ENCODE measurements at places on chromosomes 4 and X.

DNA sequence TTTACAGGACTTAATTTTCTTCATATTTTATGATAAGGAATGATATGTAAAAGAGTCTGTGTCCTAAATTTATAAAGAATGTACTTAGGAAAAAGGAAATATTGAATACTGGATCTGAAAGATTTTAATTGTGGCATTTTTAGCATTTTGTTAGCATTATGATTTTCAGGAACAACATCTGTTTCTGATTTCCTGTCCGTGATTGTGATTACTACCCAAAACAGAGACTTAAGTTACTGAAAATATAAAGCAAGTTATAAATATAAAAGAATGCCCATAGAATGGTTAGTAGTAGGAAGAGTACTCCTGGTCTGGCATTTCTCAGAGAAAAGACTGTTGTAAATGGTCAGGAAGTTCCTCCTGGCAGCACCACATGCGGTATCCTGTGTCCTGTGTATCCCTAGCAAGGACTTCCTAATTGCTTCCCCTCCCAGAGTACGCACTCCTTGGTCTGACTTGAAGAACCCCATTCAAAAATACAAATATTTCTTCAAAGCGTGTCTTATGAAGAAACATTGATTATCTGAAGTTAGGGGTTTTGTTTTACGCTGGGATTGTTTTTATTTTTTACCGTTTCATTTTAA, 88.9 kb downstream of the RS1 start:
- no peak for DNase-seq

DNA sequence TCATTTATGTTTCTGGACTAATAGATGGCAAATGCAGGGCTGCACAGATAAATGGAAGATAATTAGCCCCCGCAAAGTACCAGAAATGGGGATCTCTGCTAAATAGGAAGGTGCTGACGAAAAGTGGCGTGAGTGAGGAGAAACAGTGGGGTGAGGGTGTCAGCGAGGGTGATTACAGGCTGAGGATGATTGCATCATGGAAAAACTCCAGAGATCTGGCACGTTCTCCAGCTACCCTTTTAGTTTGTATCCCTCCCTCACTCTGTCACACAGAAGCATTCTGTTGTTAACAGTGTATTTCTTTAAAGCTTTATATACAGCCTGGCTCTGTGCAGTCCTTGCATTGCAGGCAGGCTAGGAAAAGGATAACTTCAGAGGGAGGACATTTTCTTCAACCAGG, 309.6 kb upstream of the DDX53 start:
- DNase-seq = no peak

GRCh38 chr4:114400531-114400930, 198.1 kb upstream of the UGT8 start:
- DNase-seq = peak; percentile 61

DNA sequence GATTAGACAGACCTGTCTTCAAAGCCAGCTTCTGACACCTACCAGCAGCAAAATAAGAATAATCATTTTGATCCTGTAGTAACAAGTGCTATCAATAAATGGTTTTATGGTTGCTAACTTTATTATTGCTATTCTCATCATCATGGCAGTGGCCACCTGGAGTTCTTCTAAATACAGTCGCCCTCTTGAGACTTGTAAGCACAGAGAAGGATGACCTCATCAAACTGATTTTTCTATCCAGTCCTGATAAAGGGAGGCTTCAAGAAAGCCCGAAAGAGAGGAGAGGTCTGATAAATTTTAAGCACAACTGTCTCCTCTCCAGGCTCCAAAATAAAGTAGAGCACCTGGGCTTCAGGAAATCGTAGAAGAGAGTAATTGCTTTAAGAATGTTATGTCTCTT, 286.4 kb downstream of the USP46 start:
- DNase-seq = no peak

GRCh38 chr4:186351668-186352194, 85.7 kb downstream of the F11 start:
- DNase-seq = no peak

GRCh38 chr4:79297479-79297878, 28.4 kb downstream of the NAA11 start:
- DNase-seq = no peak

- no peak for DNase-seq
Observed at GRCh38 chrX:115946059-115946458, 224.5 kb upstream of the AGTR2 start.

- DNase-seq = no peak
Observed at GRCh38 chr4:7735961-7736360, 203.7 kb downstream of the AFAP1 start.

DNA sequence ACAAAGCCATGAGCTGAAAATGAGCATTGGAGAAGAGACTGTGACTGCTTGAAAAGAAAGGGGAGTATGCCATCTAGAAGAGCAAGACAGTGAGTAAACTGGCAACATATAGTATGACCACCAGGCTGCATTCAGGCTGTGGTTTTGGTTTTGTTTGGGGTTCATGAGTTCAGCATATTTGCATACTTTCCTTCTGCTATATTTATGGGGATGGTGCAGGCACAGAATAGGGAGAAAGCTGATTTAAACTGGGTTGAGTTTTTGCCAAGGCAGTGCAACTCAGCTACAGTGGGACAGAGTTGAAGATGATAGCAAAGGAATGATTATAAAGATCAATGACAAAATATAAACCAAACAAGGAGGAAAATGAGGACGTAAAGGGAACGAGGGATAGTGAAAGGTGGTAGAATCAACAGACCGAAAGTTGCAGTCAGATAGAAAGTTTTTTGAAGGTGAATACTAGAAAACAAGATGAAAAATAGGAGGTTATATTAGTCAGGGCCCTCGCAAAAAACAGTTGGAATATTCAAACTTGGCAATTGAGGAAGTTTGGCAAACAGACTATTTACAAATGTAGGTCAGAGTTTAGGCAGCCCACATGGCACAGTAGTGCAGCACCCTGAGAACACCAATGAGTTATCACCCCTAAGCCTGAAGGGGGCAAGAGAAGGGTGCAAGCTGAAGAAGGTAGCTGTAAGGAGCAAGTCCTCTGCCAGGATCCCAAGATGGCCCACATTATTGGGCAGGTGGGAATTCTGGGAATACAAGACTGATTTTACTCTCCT, 114.8 kb upstream of the MAP9 start:
- no peak for DNase-seq

DNA sequence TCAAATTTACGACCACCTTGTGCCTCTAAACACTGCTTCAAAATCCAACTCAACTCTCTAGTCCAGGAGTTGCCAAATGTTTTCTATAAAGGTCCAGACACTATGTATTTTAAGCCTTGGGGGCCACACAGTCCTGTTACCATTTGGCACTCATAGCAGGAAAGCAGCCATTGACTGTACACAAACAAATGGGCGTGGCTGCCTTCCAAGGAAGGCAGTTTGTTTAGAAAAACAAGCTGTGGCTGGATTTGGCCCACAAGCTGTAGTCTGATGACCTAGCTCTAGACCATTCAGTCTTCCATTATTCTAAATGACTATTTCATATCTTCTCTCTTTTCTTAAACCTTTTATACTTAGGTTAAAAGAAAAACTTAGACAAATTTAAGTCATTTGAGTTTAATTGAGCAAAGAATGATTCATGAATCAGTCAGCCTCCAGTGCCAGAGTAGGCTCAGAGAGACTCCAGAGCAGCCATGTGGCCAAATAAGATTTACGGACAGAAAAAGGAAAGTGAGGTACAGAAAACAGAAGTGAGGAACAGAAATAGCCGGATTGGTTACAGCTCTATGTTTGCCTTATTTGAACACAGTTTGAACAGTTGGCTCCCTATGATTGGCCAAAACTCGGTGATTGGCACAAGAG, 825.8 kb upstream of the LCORL start:
- DNase-seq = no peak

DNA sequence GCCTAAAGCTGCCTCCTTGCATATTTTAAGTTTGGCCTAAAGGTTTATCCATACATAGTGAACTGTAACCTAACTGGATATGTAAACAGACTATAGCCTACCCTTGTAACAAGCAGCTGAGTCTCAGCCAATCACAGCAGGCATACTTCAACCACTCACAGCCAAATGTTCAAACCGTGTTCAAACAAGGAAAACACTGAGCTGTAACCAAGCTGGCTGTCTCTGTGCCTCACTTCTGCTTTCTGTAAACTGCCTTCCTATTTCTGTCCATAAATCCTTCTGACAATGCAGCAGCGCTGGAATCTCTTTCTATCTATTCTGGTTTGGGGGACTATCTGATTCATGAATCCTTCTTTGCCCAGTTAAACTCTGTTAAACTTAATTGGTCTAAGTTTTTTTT, 16.4 kb downstream of the DSPP start:
- no peak for DNase-seq

GRCh38 chrX:14038375-14039085, 8.8 kb upstream of the GEMIN8 start:
- no peak for DNase-seq

DNA sequence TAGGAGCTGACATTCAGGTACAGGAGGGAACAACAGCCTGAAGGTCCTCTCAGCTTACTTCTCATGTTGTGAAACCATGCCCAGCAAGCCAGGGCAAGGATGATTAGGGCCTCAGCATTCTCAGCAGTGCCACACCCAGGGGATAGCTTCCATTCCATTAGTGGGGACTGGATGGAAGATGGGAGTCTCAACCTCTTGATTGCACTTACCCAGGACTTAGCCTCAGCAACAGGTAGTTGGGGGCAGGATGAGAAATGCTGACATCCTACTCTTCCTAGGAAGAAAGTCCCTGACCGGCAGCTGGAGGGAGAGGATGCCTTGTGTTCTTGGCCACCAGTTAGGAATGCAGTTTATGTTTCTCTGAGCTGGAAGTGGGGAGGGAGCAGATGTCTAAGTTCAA, 8.8 kb upstream of the BEX3 start:
- DNase-seq = no peak

DNA sequence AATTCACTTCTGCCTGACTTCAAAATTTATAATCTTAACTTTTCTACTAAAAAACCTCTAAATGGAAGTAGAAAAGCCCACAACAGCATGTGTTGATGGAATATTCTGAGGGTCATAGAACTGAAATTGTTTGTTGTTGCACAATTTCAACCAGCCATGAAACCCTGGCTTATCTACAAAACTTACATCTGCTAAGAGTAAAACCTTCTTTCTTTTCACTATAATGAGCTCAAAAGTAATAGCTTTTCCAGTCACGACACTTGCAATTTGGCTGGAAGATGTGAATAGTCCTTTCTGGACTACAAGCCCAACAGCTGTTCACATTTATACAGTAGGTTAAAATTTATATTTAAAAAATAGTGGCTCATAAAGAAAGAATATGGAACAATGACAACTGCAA, 250.0 kb downstream of the GPAT3 start:
- no peak for DNase-seq

DNA sequence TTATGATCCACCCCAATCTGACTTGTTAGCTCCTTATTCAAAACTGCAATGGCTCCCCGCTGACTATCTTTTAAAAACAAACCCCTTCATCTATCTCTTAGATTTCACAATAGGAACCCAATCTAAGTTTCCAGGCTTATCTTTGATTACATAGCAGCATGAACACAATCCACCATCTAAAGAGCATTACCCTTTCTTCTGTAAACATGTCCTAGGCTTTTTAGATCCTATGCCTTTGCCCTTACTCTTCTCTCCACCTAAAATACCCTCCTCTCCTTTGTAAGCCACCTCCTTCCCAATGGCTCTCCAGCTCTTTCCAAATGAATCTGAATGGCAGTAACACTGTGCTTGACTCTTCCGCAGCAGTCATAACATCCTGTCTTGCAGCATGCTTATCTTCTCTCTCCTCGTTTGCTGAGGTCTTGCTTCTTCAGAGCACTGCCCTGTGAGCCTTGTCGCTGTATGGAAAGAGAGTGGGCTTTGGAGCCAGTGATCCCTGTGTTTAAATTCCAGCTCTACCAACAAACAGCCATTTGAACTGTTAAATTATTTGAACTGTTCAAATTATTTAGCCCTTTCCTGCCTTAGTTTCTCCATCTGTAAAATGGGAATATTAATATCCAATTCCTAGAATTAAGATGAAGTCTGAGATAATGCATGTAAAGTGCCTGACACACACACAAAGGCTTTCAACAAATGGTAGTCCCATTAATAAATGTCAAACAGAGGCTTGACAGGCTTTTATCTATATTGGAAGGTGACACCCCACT, 16.2 kb upstream of the TSPAN5 start:
- no peak for DNase-seq

- no peak for DNase-seq
Observed at GRCh38 chr4:71396382-71396781, 57.6 kb downstream of the SLC4A4 start.

DNA sequence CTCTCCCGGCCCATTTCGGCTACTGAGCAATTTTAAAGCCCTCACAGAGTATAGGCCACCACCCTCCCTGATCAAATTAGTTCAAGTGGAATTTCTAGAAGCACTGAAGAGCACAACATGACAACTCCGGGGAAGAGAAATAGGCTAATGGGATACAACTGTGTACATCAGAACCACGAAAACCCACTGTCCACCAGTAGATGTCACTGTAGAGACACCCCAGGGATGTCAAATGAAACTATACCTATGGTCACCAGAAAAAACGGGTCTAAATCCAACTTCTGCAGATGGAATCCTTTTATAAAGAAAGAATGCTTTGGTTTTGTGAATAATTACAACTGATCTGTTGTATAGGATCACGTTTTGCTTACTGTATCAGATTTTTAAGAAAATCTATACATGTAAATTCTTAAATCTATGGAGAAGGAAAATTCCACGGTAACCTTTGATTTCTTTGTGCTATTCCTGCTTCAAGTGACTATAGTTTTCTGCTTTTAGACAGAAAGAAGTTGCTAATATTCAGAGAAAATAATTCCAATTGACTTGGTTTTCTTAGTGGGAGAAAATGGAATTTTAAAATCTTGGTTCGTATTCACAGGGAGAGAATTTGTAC, 29.5 kb upstream of the MAP3K15 start:
- DNase-seq = peak; percentile 15

GRCh38 chrX:3076416-3076991, 35.2 kb downstream of the ARSF start:
- no peak for DNase-seq

- no peak for DNase-seq
Observed at GRCh38 chr4:81522711-81523110, 51.0 kb upstream of the RASGEF1B start.

DNA sequence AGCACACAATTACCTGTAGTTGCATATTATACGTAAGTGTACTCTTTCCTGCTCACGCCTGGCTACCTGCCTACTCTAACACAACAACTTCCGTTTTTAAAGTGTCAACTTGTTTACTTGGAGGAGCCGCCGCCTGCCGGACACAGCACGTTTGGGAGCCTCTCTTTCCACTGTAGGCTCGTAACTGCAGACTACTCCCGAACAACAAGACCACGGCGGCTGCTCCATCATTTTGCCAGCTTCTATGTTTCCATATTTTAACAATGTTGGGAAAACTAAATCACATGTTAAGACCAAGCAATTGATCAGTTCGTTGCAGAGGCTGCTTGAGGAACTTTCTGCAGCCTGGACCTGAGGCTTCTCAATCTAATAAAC, 841 bp downstream of the MTNR1A start:
- DNase-seq = no peak

DNA sequence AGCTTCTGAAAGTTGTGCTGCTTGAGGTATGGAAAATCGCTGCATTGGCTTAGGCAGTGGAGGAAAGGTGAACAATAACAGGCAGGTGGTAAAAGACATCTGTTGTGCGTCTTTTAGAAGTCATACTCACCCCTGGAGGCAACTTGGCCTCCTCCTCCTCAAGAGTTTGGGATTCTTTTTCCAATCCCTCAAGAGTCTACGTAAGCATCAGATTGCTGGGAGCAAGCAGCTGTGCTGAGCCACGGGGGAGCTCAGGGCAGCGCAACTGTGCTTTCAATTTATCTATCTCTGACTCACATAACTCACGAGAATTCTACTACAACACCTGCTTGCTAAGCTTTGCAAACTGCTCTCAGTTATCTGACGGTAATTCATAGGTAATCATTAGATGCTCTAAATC, 6.4 kb upstream of the RBMX2 start:
- DNase-seq = no peak

- DNase-seq = no peak
Observed at GRCh38 chr4:15171725-15172124, 169.4 kb downstream of the CPEB2 start.

Data from foreskin melanocyte (primary cell).